LoVo (cell line): ENCODE measurements at places on chromosomes 4 and X.

- DNase-seq, result no peak
These were observed 206.9 kb downstream of the SPCS3 start for GRCh38 chr4:176526704-176527103.

GRCh38 chr4:110514889-110515479, 39.0 kb downstream of the ENPEP start:
- peak; percentile 63 for DNase-seq

DNA sequence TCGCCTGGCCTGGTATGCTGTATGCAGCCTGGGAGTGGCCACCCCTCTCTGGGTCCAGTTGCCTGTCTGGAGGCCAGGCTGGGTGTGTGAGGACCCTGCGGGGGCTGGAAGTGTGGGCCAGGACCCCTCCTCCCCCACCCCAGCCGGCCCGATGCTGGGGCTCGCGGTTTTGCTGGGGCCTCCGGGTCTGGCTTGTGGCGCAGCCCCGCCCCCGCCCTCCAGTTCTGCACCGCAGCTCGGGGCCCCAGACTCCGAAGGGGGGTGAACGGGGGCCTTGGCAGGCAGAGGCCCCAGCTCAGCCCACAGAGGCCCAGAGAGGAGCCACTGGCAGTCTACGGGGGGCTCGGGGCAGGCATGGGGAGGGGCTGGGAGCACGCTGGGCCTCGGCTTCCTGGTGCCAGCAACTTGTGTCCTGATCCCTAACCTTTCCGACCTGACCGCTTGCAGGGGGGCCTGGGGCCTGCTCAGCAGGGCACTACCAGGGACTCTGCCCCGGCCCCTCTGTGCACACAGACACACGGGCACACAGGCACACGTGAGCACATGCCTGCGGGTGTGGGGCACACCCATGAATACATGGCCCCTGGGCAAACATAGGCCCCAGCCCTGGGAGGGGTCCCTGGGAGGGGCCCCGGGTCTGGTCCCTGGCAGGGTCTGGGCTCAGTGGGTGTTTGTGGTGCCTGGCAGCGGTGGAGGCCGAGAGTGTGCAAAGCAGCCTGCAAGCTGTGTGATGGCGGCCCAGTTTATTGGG, 21.4 kb upstream of the FGFR3 start:
- DNase-seq, result no peak

- no peak for DNase-seq
These were observed 94.5 kb downstream of the RAPGEF2 start for GRCh38 chr4:159197260-159197884.

- DNase-seq, result no peak
These were observed 118.7 kb downstream of the ATOH1 start for GRCh38 chr4:93947286-93947685.

- no peak for DNase-seq
These were observed 399.2 kb downstream of the NLGN4X start for GRCh38 chrX:5829469-5829868.

DNA sequence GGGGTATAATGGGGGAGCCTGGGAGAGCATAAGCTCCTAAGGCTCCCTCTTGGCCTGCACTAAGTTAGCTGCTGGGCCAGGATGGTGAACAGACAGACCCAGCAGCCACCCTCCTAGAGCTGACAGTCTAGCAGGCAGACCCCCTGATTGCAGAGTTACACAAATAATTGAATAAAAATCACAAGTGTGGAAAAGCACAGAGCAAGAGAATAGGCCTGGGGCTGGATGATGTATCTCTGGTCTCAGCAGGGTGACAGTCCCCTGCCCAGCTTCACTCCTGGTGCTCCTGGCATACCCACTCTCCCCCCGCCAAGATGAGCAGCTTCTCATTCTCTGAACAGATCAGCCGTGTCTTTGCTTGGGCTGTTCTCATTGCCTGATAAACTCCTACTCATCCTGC, 86.1 kb upstream of the STX18 start:
- no peak for DNase-seq

DNA sequence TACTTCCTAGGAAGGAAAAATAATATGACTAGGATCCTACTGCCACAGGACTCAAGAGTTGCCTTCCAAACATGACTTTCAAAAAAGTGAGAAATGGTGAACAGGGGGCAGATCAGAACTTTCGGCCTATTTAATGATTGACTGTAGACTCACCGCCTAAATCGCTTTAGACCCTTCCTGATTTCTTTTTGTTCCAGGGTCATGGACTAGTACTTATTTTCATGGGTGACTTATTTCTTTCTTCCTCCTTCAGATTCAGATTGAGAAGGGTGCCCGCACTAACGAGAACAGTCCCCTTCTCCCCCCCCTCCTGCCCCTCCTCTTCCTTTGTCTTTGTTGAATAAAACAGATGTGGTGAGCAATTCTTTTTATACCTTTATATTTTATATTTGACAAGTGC, 48.0 kb upstream of the KLHL8 start:
- DNase-seq, result no peak

GRCh38 chr4:186628058-186628711, 72.8 kb upstream of the MTNR1A start:
- DNase-seq, result peak; percentile 33

DNA sequence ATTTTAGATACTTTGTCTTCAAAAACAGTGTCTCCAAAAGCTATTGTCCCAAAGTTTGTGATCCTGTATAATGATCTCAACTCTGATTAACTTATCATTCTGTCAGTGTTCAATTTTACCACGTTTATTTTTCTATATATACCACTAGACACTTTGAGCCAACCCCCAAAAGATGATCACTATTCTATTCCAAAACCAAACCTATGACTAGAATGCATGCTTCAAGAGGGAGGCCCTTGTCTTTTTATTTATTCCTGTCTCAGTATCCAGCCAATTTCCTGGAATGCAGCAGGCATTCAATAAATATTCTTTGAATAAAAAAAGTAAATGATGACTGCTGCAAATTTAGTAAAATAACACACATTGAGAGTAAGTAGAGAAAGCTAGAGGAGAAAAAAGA, 275.6 kb downstream of the LDB2 start:
- DNase-seq, result no peak

- DNase-seq, result no peak
These were observed 181.8 kb downstream of the AFF2 start for GRCh38 chrX:148682206-148682605.

- DNase-seq, result no peak
These were observed 82.1 kb upstream of the AFAP1 start for GRCh38 chr4:8021796-8022195.

DNA sequence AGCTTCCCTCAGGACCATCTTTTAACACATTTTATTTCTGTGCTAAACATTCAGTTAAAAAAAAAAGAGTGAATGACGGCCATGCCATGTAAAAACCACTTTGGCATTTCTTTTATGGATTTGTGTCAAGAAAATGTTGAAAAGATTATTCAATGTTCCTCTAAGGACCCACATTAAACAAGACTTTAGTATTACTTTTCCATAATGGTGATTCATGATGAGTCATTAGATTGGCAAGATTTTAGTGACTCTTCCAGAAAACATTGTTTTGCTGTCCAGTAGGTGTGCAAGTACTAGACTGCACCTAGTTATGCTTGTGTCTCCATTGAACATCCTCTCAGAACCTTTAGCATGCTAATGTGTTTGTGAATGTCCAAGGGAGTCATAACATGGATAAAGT, 748.6 kb downstream of the STPG2 start:
- DNase-seq, result no peak
